ENCODE measurements at places on chromosomes 2 and 18. TPM values are rescaled to one million over a fixed set of nuclear protein-coding genes. Genes with fewer than 3 reads are reported as not detected.

The DCDC2C gene
- not detected for total RNA-seq

The ABCA12 gene
- total RNA-seq, result under 0.01 TPM

The TUBA3D gene
- total RNA-seq, result not detected

The PSTPIP2 gene
- total RNA-seq, result 3.6 TPM

The SCN2A gene
- total RNA-seq, result under 0.01 TPM

The LINC00305 gene
- not detected for total RNA-seq

The MTX2 gene
- total RNA-seq, result 25.1 TPM

The SLC9A4 gene
- under 0.01 TPM for total RNA-seq

The MPP4 gene
- total RNA-seq, result 4.7 TPM

The ADAM23 gene
- total RNA-seq, result 3.2 TPM

The PSMA8 gene
- not detected for total RNA-seq

The FTCDNL1 gene
- total RNA-seq, result 0.16 TPM

The RAMP1 gene
- 0.25 TPM for total RNA-seq

The MRO gene
- total RNA-seq, result 0.16 TPM

The FNDC4 gene
- 11.6 TPM for total RNA-seq

The DLX1 gene
- total RNA-seq, result not detected

The CBLN2 gene
- not detected for total RNA-seq

The SERPINB12 gene
- not detected for total RNA-seq

The TXNDC9 gene
- 55.9 TPM for total RNA-seq

The BOLL gene
- total RNA-seq, result not detected

The GALNT13 gene
- total RNA-seq, result under 0.01 TPM

The ITGA6 gene
- 414 TPM for total RNA-seq

The TUBB8B gene
- not detected for total RNA-seq

The ELOA2 gene
- total RNA-seq, result not detected

The L3MBTL4 gene
- total RNA-seq, result 10.8 TPM

The ATOH8 gene
- total RNA-seq, result 31.7 TPM

The SFTPB gene
- total RNA-seq, result not detected

The IL18R1 gene
- total RNA-seq, result 0.82 TPM

The C2orf92 gene
- total RNA-seq, result 4.0 TPM

The PRKD3 gene
- 53.3 TPM for total RNA-seq

The SNORC gene
- total RNA-seq, result 0.63 TPM

The LYPD6B gene
- total RNA-seq, result not detected

The CIDEA gene
- total RNA-seq, result 0.19 TPM

The SP140 gene
- total RNA-seq, result not detected

The VIL1 gene
- total RNA-seq, result not detected

The NEU2 gene
- not detected for total RNA-seq

The FAP gene
- 9.7 TPM for total RNA-seq

The ALPP gene
- not detected for total RNA-seq

The DSG4 gene
- not detected for total RNA-seq

The RGPD3 gene
- under 0.01 TPM for total RNA-seq

The TCF4 gene
- total RNA-seq, result 764 TPM

The DNPEP gene
- 51.7 TPM for total RNA-seq

The GRB14 gene
- total RNA-seq, result 0.32 TPM

The POTEI gene
- total RNA-seq, result 0.16 TPM

The ANTXR1 gene
- total RNA-seq, result 1.1 TPM

The SAP130 gene
- total RNA-seq, result 2.3 TPM

The HOXD9 gene
- 10.7 TPM for total RNA-seq

The KCNS3 gene
- 0.31 TPM for total RNA-seq

The ITPRID2 gene
- total RNA-seq, result 141 TPM

The SCG2 gene
- 0.38 TPM for total RNA-seq

The GCG gene
- total RNA-seq, result not detected

The KIF1A gene
- not detected for total RNA-seq

The DSC1 gene
- total RNA-seq, result not detected

The LRRTM1 gene
- not detected for total RNA-seq

The UGT1A8 gene
- total RNA-seq, result not detected

The EFHD1 gene
- total RNA-seq, result 0.16 TPM

The PROM2 gene
- 0.44 TPM for total RNA-seq

All from bladder microvascular endothelial cell (primary cell).